ENCODE measurements at places on chromosomes 3 and 15.
A peak's percentile ranks its signal among the peaks of the same experiment; 100 is the strongest.

- DNase-seq: no peak
Observed at GRCh38 chr3:69866988-69867720, 127.9 kb downstream of the MITF start.

- no peak for DNase-seq
Observed at GRCh38 chr15:41795996-41796856, 21.9 kb downstream of the MAPKBP1 start.

GRCh38 chr3:55297245-55297644 is 189.9 kb downstream of the WNT5A start:
- DNase-seq: no peak

GRCh38 chr3:154786724-154787123 is 293.4 kb upstream of the MME start:
- no peak for DNase-seq

DNA sequence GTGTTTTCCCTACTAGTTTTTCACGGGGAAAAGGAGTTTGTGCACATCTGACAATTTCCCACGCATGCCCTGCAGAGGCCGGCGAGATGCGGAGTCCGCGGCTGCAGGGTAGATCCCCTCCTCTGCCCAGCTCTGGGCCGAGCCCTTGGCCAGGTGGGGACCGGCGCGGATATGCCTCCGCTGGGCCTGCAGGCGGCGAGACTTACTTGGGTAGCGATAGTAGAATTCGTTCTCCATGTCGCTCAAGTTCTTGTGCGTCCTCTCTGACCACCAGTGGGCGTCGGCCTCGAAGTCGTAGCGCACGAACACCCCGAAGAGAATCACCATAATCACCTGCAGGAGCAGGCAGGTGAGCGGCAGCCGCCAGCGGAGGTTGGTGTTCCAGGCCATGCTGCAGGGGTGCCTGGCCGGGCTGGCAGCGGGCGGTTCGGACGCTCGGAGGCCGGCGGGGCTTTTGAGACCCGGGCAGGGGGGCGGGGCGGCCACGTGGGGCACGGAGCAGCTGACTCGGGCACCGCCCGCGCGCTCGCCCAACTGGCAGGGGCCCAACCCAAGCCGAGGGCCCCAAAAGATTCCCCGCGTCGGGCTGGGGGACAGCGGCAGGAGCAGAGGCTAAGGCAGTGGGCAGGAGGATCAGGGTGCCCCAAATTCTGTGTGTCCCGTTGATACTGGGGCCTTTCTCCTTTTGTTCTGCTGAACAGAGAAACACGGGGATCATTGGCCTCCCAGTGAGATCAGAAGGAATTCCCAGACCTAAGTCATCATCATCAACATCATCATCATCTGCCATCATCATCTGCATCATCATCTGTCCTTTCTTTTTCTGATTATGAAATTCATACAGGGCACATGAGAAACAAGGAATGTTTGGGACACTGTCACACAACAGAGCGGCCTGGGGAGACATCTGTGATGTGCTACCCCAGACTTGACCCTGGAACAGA is at the start of gene RHCG:
Gene RHCG (minus strand): TSS at position 429 of the 944 bp plus-strand sequence. CDS start 39 bp downstream, at position 390.
- no peak for DNase-seq

- no peak for DNase-seq
Observed at GRCh38 chr3:48974076-48974864, 15.8 kb upstream of the P4HTM start.

GRCh38 chr3:145359040-145359439 is 801.9 kb downstream of the PLOD2 start:
- DNase-seq: no peak

- no peak for DNase-seq
Observed at GRCh38 chr3:42265059-42265991, 660 bp downstream of the CCK start.

DNA sequence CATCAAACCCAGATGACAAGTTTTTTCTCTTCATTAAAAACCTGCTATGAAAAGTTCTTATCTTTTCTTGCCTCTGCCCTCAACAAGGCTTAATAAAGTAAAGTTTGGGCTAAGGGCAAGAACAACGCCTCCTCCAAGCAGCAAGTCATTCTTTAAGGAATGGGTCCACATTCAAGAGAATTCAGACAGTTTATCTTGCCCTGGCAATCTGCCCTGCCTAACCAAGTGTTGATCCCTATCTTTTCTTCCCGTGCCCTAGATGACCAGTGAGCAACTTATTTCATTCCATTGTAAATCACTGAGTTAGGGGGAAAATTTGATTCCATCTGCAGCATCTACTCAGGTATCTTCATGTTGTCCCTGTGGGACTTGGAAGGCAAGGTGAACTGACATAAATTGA is 370.3 kb upstream of the DPPA4 start:
- no peak for DNase-seq

DNA sequence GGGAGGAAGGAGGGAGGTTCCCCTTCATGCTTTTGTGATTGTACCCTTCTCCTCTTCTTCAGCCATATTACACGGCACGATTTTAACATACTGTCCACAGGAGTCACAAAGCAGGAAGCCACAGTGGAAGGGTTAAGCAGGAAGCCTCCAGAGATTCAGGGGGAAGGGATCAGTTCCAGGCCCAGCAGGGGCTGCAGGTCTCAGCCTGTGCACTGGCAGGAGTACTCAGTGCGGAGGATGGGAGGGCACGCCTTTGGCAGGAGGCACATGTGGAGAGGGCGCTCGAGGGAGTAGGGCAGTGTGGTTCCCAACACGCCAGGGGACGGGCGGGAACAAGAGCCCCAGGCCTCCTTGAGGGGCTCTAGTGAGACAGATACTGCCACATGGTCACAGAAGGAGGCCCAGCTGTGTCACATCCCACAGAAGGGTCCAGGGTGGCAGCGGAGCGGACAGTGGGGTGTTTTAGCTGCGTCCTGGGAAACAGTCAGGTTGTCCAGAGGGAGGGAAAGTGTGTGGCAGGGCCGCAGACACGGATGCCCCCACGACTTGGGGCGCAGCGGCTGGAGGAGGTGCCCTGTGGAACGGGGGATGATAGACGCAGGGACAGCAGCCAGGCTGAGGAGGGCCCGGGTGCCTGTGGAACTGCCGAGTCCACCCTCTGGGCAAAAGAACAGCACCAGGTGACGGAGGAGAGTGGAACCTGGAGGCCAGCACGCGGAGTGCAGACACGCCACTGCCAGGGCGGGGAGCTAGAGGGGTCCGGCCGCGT is 77.5 kb downstream of the CHSY1 start:
- DNase-seq: no peak

GRCh38 chr3:171333784-171334464 is 126.3 kb downstream of the TNIK start:
- no peak for DNase-seq

- no peak for DNase-seq
Observed at GRCh38 chr3:31106204-31106603, 211.7 kb upstream of the GADL1 start.

DNA sequence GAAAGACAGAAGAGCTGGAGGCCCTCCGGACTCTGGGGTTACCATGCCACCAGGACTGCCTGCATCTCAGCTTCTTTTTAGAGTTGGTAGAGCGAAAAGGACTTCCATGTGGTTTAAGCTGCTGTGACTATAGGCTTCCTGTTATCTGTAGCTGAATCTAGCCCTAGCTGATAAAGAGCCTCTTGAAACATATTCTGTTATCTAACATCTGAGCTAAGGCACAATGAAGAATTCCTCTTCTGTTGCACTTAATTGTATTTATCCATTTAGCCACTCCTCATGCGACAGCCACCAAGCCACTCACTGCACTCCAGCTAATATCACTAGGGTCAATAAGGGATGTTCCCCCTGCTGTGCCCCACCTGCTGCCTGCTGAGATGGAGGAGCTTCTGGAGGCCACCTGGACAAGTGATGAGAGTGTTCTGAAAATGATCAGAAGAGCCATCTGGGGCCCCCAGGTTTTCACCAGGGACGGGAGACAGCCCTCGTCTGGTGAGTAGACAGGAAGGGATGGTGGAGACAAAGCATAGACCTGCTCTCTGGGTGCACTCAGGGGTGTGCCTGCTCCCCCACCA is 94.6 kb upstream of the PLXNA1 start:
- no peak for DNase-seq

DNA sequence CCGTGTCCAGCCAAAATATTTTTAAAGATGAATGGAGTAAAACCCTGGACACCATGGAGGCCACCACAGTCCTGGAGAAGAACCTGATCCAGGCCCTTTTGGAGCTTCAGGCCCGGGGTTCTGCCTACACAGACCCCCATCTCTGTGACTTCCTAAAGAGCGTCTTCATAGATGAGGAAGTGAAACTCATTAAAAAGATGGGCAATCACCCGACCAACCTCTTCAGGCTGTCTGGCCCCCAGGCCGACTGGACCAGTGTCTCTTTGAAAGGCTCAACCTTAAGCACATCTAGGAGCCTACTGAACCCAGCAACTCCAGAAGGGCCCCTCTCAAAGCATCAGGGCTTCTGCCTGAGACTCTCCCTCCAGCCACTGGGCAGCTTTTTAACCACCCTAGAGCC is 107.9 kb upstream of the FAM174B start:
- peak; percentile 13 for DNase-seq

DNA sequence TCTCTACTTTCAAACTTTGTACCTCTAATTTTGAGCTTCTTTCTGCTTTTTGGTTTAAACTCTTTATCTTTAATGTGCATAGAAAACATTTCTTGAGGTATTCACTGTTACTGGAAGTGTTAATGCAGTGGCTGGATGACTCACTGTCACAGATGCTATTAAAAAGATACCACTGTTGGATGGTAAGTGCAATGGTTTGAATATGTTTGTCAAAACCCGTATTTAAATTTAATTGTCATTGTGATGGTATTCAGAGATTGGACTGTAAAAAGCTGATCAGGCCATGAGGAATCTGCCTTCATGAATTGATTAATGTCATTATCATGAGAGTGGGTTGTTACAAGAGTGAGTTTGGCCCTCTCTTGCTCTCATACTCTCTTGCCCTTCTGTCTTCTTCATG is 70.6 kb downstream of the AP4E1 start:
- no peak for DNase-seq

DNA sequence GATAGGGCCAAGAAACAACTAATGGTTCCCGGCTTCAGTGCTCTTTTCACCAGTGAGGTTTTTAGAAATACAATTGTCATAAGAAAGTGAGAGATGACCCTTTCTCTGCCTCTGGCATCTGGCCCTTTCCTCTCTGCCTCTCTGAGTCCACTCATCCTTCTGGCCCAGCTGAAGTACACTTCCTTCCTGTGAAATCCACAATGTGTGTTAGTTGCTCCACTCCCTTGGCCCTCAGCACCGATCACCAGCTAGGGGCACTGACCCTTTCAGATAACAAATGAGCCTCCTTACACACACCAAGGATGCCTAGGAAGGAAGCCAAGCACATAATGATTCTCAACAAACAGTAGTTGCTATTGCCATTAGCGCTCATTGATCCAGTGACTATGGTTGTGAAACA is 2.9 kb upstream of the CAV3 start:
- no peak for DNase-seq

GRCh38 chr15:89506026-89506686 is 9.8 kb upstream of the RHCG start:
- DNase-seq: no peak

GRCh38 chr15:50628421-50628820 is 58.2 kb downstream of the TRPM7 start:
- DNase-seq: no peak

DNA sequence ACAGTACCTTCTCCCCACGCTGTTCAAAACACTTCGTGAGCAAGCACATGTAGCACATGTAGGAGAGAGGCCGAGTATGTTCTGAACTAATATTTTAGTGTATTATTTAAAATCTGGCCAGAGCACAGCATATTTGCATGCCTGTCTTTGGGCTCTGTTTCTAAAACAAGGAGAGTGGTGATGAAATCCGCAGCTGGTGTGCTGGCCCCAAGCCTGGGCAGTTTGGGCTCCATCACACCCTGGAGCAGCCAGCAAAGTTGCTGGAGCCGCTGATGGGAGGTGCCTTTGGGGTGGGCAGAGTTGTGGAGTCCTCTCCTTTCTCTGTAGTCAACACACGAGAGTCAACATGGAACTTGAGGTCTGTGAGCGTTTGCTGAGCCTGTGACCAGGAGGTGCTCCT is 116.6 kb downstream of the SLCO3A1 start:
- DNase-seq: no peak

GRCh38 chr3:127492426-127492825 is 98.1 kb downstream of the TPRA1 start:
- no peak for DNase-seq

- no peak for DNase-seq
Observed at GRCh38 chr3:150169330-150169940, 198.7 kb upstream of the PFN2 start.

DNA sequence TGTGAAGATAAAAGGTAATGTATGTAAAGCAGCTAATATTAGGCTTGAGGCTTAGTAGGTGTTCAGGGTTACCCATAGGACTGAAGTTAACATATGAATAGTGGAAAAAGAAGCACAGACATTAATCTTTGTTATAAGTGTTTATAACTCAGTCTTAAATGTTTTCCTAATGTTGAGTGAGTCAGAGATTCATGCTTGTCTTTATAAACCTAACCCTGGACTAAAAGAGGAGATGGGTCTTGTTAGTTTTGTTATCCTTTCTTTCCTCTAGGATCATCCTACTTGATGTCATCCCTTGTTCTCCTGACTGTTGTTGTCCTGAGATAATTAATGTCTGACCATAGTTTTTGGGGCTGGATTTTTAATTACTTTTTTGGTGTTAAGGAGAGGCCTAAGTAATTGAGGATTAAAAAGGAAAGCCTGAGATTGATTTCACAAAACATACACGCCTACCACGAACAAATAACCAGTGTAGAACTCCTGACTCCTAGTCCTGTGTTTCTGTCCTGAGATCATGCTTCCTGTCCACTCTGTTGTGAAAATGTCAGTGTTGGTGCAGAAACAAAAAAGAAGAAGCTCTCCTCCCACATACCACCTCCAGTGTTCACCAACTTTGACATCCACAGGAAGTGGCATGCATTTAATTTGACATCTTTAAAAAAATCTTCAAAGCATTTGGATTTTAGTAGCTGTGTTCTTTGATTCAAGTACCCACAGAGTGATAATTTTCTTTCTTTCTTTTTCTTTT is 8.4 kb downstream of the MITF start:
- no peak for DNase-seq

GRCh38 chr15:81895723-81896122 is 150.1 kb downstream of the MEX3B start:
- no peak for DNase-seq

- no peak for DNase-seq
Observed at GRCh38 chr15:31045606-31046005, 54.2 kb upstream of the MTMR10 start.

DNA sequence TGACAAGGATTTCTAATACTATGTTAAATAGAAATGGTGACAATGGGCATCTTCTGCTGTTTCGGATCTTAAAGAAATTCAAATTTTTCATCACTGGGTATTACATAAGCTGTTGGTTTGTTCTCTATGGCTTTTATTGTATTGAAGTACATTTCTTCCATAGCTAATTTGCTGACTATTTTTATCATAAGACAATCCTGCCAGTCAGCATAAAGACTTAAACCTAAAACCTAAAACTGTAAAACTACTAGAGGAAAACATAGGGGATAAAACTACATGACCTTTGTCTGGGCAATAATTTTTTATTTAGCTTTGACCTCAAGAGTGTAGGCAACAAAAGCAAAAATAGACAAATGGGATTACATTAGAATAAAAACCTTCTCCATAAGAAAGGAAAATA is 1017.4 kb downstream of the SI start:
- no peak for DNase-seq

DNA sequence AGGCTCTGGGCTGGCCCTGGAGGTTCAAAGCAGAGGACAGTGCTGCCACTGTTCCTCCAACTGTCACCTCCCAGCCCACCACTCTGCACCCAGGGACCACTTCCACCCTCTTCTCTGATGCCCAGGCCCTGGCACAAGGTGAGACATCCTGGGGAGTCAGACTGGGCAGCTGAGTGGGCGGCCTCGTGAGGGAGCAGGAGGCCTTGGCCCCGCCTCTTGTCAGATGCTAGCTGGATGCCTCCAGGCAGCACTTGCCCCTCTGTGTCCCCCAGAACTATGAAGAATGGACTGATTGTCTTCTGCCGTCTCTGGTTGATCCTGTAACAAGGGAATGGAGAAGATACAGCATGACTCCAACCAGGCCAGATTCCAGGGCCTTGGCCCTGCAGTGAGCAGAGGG is 191.0 kb upstream of the LINGO1 start:
- no peak for DNase-seq
